ENCODE measurements at places on chromosomes 2 and 18.

GRCh38 chr2:97714084-97714949, 941 bp downstream of the ZAP70 start:
- DNase-seq, result peak; percentile 27

- DNase-seq, result no peak
Observed at GRCh38 chr2:219180961-219181360, 2.9 kb downstream of the RETREG2 start.

DNA sequence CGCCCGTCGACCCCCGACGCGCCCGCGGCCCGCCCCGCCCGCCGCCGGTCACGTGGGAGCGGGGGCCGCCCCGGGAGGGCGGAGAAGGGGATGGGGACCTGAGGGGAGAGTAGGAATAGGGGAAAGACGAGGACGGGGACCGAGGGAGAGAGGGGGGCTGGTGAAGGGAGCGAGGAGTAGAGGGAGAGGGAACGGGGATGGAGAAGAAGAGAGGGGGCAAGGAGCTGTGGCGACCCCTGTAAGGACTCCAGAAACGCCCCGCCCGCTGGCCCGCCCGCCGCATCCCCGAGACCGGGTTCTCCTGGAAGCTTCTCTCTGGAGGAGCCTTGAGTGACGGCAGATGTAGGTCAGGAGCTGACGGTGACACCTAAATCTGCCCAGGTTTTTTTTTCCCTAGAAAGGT, 615 bp downstream of the ADNP2 start:
- DNase-seq, result peak; percentile 8

DNA sequence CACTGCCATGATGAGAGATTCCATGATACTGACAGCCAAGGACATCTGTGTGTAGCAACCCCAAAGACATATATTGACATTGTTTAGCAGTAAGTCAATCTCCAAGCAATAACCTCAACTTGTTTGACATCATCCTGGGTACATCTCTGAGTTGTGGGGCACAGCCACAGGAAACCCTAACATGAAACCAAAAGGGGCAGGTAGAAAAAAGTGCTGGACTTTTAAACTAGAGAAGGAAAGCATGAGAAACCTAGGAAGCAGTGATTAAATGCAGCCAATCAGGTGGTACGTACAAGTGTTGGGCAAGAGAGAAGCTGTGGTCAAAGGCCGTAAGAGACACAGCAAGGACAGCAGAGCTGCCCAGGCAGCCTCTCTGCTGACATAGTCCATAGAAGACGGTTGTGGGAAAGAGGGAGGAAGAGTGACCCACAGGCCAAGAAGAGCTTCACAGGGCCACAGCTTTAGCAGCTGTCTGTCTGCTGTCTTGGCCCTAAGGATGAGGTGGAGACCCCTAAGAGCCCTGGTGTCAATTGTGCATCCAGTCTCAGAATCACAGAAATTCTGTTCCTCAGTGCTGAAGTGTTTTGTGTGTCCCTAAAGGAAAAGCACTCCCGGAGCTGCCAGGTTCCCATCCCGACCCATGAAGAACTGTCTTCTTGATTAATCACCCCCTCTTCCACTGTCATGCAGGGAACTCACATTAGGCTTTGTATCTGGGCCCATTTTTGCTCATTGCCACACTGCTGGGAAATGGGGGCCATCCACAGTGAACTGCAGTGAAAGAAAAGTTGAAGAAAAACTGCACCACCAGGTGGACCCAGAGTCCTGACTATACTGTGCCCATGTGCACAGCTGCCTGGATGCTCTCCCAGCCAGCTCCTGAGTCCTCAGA, 25.4 kb upstream of the CHN1 start:
- no peak for DNase-seq

- no peak for DNase-seq
Observed at GRCh38 chr2:169065864-169066517, 3.4 kb upstream of the DHRS9 start.

DNA sequence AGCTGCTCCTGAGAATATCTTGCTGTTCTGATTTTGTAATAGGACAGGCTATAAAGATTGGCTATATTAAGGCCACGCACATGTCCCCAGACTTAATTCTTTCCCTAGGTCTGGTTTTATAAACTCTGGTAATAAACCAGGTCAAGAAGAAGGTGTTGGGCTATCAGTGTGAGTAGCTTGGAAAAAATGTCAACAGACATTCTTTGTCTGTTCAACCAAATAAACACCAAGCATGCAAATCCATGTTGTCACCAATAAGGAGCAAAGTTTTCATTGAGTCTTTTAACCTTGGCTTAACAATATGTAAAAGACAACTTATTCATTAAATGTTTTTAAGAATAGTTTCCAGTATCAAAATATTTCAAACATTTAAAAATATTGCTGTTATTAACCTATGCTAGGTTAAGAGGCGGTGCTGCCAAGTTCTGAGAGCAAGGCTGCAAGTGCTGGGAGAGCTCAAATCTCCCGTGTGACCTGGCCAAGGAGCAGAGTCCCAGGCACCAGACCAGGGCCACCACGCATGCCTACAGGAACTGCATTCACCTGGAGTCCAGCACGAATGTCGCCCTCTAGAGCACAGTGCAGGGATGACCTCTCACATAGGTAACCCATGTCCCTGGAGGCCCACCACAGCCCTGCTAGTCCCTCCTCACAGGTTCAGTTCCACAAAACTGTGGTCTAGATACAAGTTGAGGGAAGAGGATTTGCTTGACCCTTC, 120.5 kb upstream of the POU3F3 start:
- no peak for DNase-seq

DNA sequence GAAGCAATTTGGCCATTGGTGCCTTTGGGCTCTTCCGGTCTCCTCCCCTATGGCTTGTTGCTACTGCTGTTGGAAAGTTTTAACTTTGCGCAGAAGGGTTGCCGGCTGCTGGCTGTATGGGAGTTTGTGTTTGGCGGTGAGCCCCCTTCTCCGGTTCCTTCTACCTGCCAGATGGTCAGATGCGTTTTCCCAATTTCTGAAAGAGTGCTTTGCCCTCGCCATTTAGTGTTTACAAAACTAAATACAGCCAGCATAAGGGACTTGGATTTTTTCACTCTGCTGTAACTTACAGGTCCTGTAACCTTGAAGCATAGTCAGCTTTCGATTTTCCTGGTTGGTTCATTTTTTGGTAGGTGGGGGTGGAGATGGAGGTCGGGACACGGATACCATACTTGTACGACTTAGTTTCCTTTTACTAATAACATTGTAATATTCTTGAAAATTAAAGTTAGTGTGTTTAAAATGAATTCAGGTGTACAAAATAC, 604 bp downstream of the COQ10B start:
- DNase-seq, result no peak

GRCh38 chr2:1591461-1591770, 152.9 kb downstream of the PXDN start:
- DNase-seq, result no peak

DNA sequence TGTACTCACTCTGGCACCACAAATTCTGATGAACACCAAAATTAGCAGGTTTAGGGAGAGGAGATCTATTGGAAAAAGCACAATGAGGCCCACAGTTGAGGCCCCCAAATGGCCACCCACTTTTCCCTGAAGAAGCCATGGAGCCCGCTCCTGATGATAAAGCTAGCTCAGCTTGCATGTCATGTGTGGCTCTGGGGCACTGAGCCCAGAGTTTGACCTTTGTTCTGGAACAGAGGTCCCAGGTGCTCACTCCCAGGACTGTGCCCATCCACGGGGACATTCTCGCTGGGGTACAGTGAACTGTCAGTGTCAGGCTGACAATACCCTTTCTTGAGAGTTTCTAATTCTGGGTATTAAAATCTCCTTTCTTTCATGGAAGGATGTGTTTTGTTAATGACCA, 36.2 kb downstream of the XDH start:
- no peak for DNase-seq

DNA sequence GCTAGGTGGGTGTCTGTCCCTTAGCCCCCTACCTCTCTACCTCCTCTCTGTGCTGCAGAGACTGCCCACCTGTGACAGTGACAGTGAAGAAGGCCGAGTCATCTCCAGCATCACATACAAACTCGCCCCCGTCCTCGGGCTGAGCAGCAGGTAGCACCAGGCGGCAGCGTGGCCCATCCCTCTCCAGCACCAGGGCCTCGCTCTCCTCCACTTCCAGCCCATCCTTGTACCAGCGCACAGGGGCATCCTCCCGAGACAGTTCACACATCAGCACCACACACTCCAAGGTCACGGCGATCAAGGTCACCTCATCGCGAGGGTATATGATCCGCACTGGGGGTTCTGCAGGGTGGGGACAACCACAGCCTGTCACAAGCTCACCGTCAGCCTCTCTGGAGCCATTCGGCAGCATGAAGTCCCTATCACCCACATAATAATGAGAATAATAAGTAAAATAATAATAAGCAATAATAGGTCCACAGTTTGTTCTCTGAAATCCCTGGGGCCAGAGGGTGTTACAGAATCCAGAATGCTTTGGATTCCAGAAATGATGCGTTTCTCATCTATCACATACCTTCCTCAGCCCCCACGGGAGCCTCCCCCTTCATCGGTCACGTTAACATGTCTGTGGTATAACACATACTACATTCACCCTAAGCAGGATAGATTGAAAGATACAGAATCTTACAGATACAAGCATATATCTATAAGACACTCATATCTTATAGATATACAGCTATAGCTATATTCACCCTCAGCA, 12.0 kb downstream of the OBSL1 start:
- no peak for DNase-seq

GRCh38 chr2:207408086-207408794, 121.5 kb upstream of the CREB1 start:
- no peak for DNase-seq

DNA sequence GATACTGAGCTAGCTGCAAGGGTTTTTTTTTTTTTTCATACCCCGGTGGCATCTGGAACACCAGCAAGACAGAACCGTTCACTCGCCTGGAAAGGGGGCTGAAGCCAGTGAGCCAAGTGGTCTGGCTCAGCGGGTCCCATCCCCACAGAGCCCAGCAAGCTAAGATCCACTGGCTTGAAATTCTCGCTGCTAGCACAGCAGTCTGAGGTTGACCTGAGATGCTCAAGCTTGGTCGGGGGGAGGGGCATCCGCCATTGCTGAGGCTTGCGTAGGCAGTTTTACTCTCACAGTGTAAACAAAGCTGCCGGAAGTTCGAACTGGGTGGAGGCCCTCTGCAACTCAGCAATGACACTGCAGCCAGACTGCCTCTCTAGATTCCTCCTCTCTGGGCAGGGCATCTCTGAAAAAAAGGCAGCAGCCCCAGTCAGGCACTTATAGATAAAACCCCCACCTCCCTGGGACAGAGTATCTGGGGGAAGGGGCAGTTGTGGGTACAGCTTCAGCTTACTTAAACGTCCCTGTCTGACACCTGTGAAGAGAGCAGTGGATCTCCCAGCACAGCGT, 5.1 kb upstream of the MIB1 start:
- peak; percentile 41 for DNase-seq

DNA sequence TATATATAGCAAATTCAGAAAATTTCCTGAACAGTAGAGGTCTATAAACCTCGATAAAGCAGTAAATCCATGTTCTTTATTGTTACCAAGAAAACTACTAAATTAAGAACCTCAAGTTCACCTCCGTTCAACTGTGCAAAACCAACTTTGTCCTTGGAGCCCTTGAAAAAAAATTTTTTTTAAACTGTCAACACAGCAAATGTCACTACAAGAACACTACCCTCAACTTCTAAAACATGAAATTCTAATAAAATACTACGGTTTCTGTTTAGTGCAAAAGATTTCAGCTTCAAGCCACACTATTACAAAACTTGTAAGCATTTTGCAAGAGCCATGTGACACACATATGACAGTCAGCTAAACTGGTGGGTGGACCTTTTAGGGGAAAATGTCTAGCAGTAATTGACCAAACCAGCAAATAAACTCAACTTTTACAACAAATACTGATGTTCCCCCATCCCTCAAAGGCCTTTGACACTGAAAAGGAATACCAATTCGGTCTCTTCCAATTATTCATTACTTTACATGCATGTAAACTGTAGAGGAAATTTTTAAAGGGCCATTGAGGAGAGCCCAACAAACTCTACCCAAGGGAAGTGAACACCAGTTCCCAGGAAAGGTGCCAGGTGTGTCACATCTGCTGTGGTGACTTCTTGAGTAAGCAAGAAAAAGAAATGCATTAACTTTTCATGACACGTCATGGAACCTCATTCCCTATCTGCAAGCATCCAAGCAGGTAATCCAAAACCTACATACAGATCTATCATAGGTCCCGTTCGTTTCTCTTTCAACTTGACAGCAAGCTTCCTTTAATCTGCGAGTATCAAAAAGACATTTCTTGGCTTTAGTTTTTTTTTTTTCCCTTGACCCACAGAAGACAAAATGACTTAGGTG, 1.4 kb downstream of the RAB1A start:
- peak; percentile 7 for DNase-seq

Data from activated CD4-positive, alpha-beta T cell treated with anti-CD3 and anti-CD28 coated beads for 4 hours (primary cell).